ENCODE measurements at places on chromosomes 5 and 9.

DNA sequence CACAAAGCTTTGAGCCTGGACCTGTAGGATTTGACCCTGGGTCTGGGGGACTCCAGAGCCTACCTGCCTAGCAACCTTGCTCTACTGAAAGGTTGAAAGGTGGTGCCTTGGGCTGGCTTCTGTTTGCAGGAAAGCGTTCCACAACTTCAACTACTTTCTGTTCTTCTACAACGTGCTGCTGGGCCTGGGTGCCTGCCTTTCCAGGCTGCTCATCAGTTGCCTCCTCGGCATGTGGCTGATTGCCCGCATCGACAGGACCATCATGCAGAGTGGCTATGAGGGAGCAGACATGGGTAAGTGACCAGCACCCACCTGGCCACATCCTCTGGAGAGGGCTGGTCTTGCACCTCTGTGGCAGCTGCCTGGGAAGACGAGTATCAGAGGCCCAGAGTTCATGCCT lies 13.6 kb upstream of the CCDC180 start:
- no peak for DNase-seq

- no peak for DNase-seq
Measured at GRCh38 chr5:108735790-108736189, 11.9 kb upstream of the FER start.

- DNase-seq = no peak
Measured at GRCh38 chr5:116249648-116250047, 164.8 kb downstream of the COMMD10 start.

DNA sequence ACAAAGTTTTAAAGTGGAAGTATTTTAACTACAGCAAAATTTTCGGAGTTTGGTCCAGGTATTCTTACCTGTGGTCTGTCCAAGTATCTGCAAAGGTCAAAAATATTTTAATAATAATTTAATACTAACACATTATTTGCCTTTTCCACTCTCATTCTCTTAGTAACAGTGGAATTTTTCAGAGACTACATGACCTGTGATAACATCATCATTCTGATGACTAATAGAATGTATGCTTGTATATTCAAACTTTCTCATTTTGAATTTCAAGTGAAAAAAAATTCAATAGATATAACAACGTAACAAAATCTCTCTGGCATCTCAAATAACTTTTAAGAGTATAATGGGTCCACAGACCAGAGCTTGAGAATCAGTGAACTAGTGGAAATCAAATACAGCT lies 78.3 kb downstream of the FBXL17 start:
- DNase-seq = no peak

All from Right ventricle myocardium superior (tissue), 1 donor.